ENCODE measurements at places on chromosomes 12 and 14.

DNA sequence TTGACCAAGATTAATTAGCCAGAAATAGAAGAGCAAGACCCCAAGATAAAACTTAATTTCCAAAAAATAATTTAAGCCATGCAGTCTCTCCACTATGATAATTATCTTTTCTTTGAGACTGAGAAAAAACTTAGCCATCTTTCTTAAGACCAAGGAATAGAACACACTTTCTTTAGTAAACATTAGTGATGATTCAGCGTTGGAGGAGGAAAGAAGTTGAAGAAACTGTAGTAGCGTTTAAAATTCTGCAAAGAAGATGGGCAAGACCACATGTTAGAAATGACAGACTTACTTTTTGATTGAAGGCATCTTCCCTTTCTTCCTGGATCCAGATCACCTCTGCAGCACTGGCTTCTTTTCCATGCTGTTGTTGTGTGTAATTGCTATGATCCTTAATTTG, 124.8 kb upstream of the RASSF8 start:
- DNase-seq: no peak

- DNase-seq: peak; percentile 85
Measured at GRCh38 chr14:106417224-106418049, 891.1 kb downstream of the TMEM121 start.

DNA sequence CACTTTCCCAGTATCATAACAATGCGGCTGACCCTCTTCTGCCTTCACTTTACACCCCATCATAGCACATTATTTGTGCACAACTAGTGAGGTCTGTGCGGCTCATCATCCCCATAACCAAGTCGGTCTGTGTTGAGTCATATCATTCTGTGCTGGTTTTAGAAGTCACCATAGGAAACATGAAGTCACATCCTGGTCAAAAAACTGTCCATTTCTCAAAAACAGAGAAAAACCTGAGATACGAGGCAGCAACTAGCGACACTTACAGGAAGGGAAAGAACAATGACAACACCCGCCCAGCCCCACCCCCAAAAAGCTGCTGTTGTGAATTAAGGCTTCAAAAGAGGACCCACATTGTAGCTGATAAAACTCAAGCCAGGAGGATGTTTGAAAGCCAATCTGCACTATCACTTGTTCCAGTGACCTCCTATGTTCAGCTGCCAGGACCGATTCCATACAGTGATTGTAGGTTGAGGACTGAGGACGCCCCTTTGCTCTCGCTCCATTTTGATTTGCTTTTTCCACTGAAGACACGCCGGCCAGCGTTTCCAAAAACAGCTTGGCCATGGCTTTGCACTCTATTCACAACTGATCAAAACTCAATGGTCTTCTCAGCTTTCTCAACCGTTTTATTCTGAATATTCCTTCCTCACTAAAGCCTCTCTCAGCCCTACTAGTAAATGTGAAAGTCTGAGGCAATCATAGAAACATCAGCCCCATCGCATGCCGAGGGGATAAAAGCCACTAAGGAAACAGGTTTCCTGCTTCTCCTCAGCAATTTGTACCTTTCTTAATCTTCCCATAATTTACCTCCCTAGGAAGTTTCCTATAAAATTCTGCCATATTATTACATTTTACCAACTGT, 87.5 kb downstream of the DUSP16 start:
- no peak for DNase-seq

DNA sequence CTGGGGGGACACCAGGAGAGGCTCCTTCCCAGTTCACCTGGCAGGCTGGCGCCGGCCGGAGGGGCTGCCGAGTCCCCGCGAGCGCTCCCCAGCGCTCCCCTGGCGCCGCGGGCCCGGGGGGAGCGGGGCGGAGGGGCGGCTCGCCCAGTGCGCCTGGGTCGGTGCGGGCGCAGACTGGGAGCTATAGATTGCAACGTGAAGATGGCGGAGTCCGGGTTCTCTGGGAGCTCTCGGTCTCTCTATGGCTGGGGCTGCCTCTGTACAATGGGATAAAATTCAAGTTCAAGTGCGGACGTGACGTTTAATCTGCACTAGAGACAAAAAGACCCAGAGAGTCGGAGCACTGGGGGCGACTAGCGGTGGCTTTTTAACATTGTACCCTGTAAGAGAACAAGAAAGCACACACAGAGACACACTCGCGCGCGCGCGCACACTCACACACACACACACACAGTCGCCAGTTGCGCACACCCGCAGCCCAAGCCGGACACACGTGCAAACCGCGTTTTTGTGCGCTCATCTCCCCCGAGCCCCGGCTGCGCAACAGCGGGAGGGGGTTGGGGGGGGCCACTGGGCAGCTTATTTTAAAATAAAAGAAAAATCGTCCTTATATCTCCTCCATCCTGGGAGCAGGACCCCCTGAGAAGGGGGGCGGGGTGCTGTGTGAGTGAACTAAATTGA, at the start of gene BCL11B:
TSS of gene BCL11B (minus strand) at position 247 of the 681 bp plus-strand sequence. CDS start 979 bp downstream, outside the sequence.
- DNase-seq: peak; percentile 89

- no peak for DNase-seq
Measured at GRCh38 chr14:76081642-76082041, 70.1 kb upstream of the GPATCH2L start.

GRCh38 chr14:63431466-63431865, 111.7 kb downstream of the PPP2R5E start:
- no peak for DNase-seq

GRCh38 chr14:73457924-73458182, 493 bp downstream of the NUMB start:
- DNase-seq: peak; percentile 13

DNA sequence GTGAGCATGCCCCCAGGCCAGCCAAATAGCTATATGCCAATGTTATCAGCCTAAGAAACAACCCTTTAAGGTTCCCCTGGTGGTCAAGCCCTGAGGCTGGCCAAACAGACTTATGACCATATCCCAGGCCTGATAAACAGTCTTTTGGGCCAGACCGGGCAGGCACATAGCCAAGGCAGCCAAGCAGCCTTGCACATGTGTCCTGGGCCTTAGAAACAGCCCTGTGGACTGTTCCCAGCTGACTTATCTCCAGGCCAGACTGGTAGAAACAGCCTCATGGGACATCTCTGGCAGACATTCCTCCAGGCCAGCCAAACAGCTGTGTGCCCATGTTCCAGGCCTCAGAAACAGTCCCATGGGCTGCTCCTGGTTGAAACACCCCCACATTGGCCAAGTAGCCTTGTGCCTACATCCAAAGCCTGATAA, 295.0 kb upstream of the MGAT4C start:
- no peak for DNase-seq
